ENCODE measurements at places on chromosomes 4 and X.

DNA sequence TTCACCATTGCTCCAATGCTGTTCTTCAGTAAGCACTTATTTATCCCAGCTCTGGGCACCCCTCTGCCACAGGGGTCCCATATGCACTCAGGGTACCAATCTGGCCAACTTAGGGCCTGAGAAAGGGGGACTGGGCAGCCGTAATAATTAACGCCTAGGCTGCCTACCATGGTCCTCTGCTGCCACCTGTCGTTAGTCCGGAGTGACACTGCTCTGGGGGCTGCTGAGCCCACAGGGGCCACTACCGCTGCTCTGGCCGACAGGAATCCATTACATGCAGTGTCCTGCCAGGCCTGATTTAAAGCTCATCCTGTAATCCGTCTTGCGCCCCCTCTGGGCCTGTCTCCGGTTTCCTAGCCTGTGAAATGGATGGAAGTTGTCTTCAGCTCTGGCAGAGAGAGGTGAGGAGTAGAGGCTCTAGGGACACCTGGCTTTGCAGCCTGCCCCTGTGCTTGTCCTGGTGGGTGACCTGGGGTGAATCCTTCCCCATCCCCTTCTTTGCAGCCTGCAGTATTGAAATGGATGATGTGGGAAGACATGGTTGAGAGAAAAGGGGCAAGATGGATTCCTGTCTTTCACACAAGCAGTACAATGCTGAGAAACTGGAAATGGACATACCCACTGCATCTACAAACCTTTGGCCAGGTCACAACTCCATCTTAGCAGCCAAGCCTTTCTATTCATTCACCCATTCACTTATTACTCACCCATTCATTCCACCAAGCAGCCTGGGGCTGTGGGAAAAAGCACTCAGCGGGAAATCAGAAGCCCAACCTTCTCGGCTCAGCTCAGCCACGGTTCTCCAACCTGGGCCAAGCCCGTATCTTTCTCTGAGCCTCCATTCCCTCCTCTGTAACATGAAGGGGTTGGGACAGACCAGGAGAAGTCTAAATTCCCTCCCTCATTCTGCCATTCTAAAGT is 116.3 kb upstream of the NALF2 start:
- DNase-seq, result peak; percentile 70

DNA sequence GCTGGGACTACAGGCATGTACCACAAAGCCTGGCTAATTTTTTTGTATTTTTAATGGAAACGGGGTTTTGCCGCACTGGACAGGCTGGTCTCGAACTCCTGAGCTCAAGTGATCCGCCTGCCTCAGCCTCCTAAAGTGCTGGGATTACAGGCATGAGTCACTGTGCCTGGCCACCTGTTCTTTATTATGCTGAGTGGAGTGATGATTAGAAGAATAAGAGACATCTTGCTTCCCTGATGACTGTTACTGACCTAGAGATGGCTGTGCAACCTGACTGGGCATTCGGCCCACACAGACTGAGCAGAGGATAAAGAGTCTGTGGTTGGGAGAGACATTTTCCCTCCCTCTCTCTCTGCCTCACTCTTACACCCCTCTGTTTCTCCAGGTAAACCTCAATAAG is 56.7 kb downstream of the SPINK2 start:
- DNase-seq, result no peak

DNA sequence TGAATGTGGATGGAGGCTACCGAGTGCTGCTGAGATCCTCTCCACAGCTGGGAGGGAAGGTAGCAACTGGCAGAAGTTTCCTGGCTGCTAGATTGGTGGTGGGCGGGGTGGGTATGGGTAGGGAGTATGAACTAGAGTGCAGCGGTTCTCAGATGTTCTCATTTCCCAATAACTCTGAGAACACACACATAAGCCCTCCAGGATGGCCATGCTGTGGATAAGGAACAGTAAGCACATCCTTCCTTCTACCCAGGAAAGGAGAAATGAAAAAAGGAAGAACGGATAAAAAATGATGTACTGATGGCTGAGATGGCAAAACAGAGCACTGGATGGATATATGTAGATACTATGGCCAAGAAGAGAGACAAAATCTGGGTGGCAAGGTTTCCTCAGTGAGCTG is 116.0 kb downstream of the ZNF827 start:
- no peak for DNase-seq

DNA sequence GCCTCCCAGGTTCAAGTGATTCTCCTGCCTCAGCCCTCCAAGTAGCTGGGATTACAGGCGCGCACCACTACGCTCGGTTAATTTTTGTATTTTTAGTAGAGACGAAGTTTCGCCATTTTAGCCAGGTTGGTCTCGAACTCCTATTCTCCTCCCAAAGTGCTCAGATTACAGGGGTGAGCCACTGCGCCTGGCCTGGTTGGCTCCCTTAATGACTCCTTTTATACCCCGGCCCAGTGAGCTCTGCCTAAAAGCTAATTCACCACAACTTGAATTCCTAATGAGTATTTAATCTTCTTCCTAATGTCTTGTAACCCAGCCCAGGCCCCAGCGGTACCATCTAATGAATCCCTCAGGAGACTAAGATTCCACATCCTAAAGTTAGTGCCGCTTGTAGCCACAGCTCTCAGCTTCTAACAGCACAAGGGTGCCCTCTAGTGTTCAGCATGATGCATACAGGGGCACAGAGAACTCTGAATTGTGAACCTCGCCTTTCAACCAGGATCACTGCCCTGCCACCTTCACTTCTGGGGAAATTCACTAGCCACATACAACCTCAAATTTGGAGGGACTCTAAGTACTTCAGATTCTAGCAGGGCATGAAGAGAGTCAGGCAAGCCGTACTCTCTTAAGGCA is 89.5 kb downstream of the OR13H1 start:
- DNase-seq, result peak; percentile 54

- no peak for DNase-seq
Observed at GRCh38 chr4:26059391-26060154, 145.6 kb downstream of the SMIM20 start.

- no peak for DNase-seq
Observed at GRCh38 chr4:36274158-36274557, 7.3 kb upstream of the DTHD1 start.

DNA sequence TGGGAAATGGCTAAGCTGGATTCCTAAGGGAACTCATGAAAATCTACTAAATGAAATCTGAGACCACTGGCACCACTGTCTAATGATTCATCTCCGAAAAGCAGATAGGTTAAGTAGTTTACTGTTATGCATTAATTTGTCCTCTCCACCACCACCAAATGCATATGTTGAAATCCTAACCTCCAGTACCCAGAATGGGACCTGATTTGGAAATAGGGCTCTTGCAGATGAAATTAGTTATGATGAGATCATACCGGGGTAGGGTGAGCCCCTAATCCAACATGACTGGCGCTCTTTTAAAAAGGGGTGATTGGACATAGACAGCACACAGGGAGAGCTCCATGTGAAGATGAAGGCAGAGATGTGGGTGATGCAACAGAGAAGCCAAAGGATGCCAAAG is 124.9 kb upstream of the GUCY1A1 start:
- no peak for DNase-seq

DNA sequence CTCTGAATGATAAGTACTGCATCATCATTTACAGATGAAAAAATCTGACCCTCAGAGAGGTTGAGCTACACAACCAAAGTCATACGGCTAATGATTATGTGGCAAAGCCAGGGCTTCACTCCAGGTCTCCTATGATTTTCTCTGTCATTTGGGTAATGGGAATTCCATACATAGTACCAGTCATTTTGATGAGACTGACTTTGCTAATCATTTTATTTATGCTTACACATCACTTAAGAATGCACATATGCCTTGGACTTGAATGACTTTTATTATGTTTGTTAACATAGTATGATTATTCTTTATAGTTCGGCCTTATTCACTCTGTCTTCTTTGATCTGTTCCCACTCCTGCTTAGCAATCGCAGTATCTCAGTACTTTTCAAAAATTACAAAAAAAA is 255.1 kb upstream of the GPRIN3 start:
- no peak for DNase-seq

DNA sequence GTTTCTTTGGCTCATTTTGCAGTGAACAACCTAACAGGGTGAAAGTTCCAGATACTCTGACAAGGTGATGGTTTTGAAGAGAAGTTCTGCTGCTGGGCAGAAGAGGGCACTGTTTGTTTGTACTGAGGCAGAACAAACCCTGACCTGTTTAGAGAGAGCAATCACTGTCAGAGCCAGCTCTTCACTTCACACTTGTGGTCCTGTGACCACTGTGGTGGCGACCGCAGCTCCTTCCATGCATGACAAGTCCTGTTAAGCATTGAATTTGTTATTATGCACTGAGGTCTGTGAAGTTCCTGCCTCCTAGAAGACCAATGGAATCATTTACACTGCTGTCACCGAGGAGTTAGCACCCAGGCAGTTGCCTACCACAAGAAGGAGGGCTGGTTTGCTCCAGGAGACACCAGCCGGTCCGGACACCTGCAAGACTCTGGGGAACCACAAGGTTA is 86.6 kb downstream of the ZNF330 start:
- peak; percentile 48 for DNase-seq

DNA sequence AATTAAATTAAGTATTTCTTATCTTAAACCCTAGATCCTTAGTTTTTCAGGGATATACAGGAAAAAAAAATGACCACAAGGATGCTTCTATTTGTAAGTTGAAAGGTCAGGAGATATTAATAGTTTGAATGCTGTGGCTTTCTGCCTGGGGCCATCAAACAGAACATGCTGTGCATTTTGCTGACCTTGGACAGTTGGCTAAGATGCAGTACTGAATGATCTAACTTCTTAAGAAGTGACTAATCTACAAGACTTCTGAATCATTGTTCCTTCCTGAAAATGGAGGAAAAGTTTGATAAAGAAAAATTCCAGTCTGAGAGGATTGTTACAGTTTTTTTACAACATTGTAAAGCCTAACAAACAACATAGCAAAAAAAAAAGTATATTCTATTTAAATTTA is 237.8 kb upstream of the JADE1 start:
- no peak for DNase-seq

GRCh38 chr4:167642250-167642649 is 408.0 kb upstream of the SPOCK3 start:
- DNase-seq, result no peak

- DNase-seq, result no peak
Observed at GRCh38 chr4:128853741-128854140, 44.2 kb downstream of the JADE1 start.

DNA sequence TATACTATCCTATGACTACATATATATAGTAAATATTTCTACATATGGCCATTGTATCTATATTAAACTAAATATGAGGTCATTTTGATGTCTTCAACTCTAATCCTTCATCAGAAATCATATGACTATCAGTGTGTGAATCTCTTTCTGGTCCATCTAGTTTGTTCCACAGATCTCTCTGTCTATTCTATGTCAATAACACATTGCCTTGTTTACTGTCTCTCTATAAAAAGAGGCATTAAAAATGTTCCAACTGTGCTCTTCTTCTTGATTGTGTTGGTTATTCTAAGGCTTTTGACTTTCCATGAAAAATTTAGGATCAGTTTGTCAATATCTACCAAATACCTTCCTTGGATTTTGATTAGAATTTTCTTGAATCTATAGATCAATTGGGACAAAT is 338.3 kb upstream of the FSTL5 start:
- no peak for DNase-seq

- no peak for DNase-seq
Observed at GRCh38 chr4:38891051-38891983, 23.7 kb downstream of the FAM114A1 start.

GRCh38 chrX:147850875-147851274 is 60.8 kb upstream of the FMR1 start:
- no peak for DNase-seq

- no peak for DNase-seq
Observed at GRCh38 chr4:159026329-159026728, 76.5 kb upstream of the RAPGEF2 start.

DNA sequence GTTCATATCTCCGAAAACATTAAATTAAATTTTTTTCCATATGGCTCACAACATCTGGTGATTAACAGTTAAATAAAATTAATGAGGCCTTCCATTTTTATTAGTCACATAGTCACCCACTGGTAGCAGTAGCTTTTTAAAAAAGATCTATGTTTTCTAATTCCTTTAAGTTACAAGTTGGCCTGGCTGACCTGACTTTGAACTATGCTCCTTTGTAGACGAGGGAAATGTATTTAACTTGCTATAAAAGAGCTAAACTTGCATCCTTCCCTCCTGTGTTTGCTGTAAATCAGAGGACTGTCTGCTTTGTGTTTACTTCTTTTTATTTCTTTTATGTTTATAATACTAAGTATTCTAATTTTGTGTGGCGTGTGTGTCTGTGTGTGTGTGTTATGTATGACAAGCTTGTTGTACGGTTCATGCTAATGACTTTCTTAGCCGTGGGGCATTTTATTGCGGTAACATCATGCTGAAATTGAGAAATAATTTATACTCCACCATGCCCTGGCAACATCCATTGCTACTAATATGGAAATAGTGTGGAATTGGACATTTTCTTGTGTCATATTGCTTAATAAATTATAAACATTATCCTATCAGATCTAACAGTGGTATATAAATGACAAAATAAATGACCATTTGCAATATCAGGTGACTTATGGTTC is 241.7 kb downstream of the SNCA start:
- DNase-seq, result no peak

GRCh38 chrX:17592117-17592516 is 145.2 kb upstream of the SCML1 start:
- DNase-seq, result no peak

DNA sequence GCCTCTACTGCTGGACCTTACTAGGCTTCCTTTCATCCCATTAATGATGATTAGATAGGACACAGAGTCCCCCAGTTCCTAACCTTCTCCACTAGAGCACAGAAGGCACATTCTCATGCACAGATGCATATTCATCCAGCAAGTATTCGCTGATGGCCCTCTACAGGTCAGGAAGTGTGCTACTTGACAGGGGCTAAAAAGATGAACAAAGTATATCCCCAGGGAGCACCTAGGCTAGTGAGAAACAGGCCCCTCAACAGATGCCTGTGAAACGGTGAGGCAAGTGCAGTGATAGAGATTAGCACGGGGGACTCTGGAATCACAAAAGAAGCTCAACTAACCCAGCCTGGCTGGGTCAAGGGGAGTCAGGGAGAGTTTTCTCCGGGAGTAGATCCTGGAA is 95.8 kb downstream of the MGST2 start:
- no peak for DNase-seq

GRCh38 chr4:98828801-98829200 is 100.1 kb downstream of the EIF4E start:
- no peak for DNase-seq

DNA sequence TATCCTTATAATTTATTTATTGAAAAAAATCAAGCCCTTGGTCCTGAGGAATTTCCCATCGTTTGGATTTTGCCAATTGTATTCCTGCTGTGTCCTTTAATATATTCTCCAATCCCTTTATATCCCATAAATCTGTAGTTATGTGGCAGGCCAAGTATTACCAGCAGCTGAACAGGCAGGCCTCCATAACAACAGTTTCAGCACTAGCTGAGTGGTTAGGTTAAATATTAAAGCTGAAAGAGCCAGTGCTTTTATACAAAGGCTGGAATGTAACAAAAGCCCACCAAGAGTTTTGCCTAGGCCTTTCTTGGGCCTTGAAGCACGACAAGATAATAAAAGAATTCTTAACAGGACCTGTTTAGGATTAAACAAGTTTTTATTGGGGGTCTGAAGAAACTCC is 366.6 kb upstream of the GALNT7 start:
- no peak for DNase-seq
